GM04504 (cell line): ENCODE measurements at places on chromosomes 2 and 18.

- no peak for DNase-seq
Measured at GRCh38 chr2:186130748-186131641, 355.1 kb upstream of the ZC3H15 start.

DNA sequence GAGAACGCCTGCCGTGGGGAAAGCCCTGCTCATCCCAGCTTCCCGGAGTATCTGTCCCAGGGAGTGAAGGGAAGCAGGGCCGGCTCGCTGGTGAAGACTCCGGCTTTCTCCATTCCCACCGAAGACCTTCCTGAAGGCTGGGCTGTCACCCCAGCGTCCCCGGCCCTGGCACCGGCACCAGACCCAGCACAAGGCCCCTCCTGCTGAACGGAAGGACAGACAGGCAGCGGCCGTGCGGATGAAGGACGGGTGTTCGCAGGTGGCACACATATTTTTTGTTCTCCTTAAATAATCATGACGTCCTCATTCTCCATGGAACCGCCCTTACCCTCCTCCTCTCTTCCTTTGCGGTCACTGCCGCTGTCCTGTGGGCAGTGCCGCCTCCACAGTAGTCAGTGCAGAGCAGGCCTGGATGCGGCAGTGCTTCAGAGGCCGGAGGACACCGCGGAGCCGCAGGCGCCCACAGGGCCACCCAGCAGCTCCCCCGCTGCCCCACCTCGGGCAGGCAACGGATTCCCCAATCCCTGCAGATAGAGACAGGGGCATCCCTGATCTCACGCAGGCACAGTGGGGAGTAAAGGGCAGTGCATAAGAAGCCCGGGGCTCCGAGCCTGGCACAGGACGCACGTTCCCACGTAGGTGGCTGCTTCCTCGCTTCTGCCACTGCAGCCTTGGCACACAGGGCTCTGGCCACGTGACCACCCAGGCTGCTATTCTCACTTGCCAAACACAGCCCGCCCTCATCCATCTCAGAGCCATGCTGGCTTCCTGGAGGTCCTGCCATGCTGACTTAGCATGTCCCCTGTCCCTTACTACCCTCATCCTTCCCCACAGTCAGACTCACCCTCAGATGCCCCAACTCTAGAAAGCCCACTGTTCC, 229.7 kb downstream of the EIPR1 start:
- no peak for DNase-seq

GRCh38 chr2:149173220-149173619, 134.7 kb downstream of the LYPD6B start:
- no peak for DNase-seq

- DNase-seq: no peak
Measured at GRCh38 chr18:13309748-13310670, 91.4 kb downstream of the LDLRAD4 start.

DNA sequence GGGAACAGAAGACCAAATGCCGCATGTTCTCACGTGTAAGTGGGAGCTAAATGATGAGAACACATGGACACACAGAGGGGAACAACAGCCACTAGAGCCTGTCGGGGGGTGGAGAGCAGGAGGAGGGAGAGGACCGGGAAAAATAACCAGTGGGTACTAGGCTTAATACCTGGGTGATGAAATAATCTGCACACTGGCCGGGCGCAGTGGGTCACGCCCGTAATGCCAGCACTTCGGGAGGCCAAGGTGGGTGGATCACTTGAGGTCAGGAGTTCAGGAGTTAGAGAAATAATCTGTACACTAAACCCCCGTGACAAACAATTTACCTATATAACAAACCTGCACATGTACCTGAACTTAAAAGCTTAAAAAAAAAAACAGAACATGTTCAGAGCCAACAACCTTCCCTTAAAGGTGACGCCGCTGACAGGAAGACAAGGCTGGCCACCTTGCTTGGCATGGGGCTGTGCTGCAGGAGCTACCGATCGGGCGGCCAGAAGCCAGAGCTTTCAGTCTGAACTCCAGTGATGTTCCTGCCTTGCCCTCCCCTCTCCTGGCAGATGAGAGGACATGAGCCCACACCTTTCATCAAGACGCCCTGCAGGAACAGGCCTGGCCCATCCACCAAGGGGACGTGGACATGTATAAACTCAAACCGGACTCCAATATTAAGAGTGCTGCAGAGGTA, 11.2 kb downstream of the SLC66A2 start:
- DNase-seq: no peak

DNA sequence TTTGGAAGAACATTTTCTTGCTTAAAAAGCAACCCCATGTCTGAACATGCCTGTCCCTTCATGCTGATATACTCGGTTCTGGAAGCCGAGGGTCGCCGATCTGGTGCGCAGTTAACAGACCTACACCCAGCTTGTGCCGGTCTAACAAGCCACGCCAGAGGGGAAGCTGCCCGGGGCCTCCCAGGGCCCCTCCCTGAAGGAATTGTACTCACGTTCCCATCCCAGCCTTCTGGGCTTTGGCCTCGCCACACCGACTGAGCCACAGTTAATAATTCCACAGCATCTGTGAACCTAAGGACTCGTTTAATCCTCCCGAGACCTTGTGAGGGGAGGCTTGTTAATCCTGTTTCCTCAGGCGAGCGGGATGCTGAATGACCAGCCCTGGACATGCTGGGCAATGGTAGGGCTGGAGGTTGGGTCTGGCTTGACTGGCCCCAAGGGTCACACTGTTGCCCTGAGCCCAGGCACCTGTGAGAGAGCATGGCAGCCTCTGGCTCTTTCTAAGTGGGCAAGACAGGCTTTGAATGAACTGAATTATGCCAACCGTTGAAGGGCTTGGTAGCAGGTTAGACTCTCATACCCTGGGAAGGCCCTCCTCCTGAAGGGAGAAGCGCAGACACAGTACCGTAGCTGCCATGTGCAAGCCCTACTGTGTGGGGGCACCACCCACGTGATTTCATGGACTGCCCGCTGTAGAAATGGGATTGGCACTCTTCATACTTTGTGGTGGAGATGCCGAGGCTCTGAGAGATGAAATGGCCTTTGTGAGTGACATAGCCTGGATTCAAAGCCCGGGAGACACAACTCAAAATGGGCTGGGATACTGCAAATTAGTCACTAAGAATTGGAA, 27.9 kb upstream of the ODC1 start:
- no peak for DNase-seq

DNA sequence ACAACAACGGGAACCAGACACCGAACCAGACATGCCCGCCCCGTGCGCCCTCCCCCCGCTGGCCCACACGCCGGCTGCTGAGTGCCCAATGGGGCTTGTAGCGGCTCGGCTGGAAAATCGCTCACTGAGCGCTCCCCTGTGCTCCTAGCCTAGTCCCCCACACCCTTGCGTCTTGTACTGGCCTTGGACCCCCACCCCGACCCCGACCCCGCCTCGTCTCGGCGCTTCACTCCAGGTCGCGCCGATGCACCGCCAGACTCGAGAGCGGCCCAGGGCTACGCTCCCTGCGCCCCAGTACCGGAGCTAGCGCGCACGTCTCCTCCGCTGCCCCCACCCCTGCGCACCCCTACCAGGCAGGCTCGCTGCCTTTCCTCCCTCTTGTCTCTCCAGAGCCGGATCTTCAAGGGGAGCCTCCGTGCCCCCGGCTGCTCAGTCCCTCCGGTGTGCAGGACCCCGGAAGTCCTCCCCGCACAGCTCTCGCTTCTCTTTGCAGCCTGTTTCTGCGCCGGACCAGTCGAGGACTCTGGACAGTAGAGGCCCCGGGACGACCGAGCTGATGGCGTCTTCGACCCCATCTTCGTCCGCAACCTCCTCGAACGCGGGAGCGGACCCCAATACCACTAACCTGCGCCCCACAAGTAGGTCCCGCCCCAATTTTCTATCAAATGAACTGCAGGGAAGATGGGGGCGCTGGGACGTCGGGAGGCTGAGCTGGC, 1.5 kb downstream of the GAD1 start:
- no peak for DNase-seq

GRCh38 chr2:43905371-43905803, 66.6 kb downstream of the ABCG8 start:
- DNase-seq: no peak

DNA sequence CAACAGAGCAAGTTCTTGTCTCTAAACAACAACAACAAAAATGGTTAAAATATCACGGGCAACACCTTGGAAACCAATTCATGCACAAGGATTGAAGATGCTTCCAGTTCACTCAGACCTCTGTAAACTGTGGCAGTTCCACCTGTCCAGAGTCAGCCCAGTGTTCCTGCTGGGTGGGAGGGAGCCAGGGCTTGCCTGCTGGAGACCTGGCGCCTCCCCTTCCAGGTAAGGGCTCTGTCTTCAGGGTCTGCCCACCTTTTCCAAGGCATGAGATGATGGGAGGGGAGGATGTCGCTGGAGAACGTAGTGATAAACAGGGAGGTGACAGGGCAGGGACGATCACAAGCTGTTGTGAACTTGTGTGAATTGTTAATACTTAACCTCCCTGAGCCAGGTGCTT, 9.8 kb upstream of the GPC1 start:
- DNase-seq: no peak

DNA sequence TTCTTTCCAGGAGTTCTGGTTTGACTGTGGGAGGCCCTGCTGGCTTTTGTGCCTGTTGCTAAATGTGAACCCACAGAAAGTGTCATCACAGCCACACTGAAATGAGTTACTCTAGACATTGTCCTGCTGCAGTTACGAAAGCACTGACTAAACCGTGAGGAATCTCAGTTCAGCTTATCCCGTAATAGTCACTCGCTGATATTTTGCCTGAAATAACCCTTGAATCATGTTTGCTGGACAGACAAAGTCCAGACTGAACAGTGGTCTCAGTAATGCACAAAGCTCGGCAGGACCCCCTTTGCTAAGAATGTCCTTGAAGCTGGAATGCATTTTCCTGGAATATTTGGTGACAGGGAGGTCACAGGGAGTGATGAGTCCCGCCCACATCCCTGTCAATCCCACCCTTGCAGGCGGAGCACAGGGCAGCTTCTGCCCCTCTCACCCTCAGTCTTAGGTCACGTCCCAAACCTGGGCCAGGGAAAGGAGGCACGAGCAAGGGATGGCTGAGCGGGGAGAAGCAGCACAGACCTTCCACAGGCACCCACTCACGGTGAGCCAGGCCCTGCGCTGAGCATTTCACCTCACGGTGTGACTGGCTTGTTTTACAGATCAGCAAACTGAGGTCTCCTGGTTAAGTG, 53.4 kb downstream of the ADI1 start:
- DNase-seq: peak; percentile 82

- DNase-seq: peak; percentile 34
Measured at GRCh38 chr2:234502285-234502918, 5.5 kb upstream of the ARL4C start.

- no peak for DNase-seq
Measured at GRCh38 chr2:119958670-119959268, 54.1 kb upstream of the EPB41L5 start.

DNA sequence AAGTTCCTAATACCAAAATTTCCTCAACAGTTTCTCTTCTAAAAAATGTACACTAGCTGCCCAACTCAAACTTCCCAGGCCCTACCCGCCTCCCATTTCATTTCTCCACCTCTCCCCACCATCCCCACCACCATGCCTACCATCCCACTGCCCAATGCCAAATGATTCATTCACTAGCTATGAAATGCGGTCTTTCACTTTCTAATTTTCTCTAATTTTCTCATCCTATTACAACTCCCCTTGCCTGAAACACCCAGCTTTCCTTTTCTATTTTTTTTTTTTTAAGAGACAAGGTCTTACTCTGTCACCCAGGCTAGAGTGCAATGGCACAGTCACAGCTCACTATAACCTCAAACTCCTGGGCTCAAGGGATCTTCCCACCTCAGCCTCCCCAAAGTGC, 38.4 kb downstream of the KIDINS220 start:
- DNase-seq: no peak

DNA sequence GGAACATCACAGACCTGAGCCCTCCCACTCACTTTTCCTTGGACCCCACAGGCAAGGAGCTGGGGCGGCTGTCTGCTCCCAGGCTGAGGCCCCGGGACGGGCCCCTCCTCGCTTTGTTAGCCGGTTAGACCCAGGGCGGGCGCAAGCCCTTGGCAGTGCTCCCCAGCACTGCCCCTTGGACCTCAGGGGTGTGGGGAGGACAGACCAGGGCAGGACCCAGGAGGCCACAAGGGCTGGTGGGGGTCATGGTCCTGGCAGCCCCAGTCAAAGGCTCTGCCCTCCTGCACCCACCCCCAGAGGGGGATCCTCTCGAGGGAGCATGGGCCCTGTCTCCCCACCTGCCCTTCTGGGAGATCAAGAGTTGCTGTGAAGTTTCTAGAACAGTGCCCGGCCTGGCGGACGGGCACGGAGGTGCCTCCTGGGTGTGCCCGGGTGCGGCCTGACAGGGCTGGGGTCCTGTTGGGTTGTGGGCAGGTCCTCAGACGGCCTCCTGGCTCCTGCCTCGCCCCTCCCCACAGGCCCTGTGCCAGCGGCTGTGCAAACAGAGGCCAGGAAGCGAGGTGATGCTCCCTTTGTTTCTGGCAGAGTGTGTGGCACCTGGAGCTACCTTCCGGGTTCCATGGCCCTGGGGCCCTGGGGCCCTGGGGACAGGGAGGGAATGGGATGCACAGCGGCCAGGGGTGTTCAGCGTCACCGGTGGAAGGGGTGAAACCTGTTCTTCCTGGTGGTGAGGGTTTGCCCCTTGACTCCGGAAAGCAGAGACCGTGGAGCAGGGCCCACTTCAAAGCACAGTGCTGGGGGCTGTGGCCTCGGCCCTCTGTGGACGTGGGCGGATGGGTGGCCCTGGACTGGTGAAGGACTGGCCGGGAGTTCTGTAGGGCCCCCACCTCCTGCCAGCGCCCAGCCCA, 2.9 kb upstream of the GAL3ST2 start:
- DNase-seq: no peak

GRCh38 chr2:100767810-100768806, 51.8 kb upstream of the NPAS2 start:
- DNase-seq: no peak

- DNase-seq: no peak
Measured at GRCh38 chr2:69114534-69114933, 101.6 kb downstream of the ANTXR1 start.

GRCh38 chr2:27705851-27706622, 42.3 kb downstream of the SLC4A1AP start:
- peak; percentile 92 for DNase-seq

DNA sequence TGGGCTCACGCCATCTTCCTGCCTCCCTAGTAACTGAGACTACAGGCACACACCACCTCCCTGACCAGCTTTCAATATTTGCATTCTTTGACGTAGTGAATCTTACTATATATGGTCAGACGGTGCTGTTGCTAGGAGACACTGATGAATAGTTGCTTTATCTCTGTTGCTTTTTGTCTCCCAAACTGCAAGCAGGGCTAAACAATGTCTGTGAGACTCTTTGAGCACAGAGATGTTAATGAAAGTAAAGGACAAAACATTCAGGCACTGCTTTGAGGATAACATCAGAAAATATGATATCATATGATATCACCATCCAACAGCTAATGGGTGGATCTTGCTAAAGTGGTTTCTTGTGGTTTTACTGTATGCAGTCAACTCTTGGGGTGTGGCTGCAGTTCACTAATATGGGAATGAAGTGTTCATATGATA, 43.0 kb downstream of the EMILIN2 start:
- no peak for DNase-seq

DNA sequence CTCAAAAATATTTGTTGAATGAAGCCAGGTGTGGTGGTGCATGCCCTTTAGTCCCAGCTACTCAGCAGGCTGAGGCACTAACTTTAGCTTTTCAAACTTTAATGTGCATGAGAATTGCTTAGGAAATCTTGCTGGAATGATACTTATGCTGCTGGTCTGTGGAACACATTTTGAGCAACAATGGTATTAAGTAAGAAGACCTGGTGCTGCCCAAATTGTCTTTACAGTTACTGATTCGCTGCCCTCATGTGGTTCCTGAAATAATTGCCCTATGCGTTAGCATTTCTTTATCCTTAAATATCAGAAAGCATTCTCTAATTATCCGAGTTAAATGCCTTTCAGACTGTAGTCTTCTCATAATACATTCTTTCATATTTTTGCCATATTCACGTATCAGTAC, 76.0 kb upstream of the SESTD1 start:
- DNase-seq: no peak

GRCh38 chr2:8002765-8003393, 679.0 kb upstream of the ID2 start:
- DNase-seq: no peak
